Thoracic aorta (tissue), 2 donors: ENCODE measurements at places on chromosomes 1 and 21.

DNA sequence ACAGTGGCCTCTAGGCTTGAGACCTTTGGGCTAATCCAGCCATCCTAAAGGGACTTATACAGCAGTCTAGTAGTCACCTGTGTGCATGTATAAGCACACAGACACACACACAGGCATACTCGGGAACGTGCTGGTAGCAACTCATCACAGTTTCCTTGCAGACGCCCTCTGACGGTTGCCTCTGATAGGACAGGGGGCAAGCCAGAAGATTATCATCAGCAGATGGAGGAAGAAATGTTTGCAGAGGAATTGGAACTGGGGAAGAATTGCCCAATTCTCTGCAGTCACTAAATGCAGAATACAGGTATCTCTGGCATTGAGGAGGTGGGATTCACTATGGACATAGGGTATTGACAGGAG lies 222.2 kb downstream of the C1orf94 start:
- no peak for DNase-seq

- DNase-seq, result no peak
These were observed 49.9 kb downstream of the XCL1 start for GRCh38 chr1:168626326-168626725.

GRCh38 chr1:219581344-219581743 lies 31.6 kb downstream of the ZC3H11B start:
- no peak for DNase-seq

- DNase-seq, result no peak
These were observed 77.0 kb upstream of the DPH5 start for GRCh38 chr1:101102426-101103156.

- no peak for DNase-seq
These were observed 102.3 kb upstream of the ZNF648 start for GRCh38 chr1:182163821-182164223.

GRCh38 chr1:46725736-46726108 lies 6.8 kb upstream of the EFCAB14 start:
- no peak for DNase-seq

DNA sequence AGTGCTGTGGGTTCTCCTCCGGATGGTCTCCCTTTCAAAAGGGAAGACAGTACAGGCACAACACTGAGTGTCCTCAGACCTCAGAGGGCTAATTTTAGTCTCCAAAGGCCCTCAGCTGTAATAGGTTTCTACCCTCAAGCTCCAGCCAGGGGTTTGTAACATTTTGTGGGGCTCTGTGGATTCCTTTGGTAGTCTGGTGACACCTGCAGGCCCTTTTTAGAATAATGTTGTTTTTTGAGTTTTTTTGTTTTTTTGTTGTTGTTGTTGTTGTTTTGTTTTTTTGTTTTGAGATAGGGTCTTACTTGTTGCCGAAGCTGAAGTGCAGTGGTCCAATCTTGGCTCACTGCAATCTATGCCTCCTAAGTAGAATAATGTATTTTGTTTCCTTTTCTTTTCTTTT lies 15.0 kb upstream of the TMEM201 start:
- DNase-seq, result no peak

DNA sequence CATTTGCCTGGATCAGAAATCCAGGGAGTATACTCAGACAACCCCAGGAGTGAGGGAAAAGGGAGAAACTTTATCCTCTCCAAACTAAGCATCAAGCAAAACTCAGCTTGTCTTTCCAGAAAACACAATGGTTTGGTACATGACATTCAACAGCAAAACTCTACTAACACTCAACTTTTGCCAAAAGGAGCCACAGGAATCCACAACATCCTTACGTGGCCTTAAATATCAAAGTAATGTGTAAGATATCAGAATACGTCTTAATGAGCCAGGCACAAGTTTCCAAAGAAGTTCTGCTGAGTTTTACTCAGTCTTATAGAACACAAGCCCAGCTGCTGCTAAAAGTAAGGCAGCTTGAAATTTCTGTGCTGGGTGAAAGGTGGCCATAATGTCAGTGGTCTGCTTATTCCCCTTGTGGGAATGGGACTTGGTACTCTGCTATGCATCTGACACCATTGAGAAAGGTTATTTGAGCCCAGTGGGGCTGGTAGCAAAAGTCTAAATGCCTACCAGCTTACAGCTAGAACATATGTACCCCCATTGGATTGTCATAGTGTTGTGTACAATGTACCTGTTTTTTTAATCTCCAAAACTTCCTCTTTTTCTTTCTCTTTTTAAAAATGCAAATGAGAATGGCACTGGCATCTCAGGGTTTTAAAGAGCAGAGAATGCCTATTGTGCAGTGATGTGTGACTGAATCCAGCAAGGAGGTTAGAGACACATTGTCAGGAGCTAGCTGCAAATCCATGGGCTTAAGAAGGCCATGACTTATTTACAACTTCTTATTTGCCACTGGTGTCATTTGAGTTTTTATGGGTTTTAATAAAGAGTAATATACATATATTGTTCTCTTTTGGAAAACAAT lies 62.0 kb upstream of the ST6GALNAC3 start:
- no peak for DNase-seq

GRCh38 chr1:16038620-16038912 lies 5.0 kb upstream of the CLCNKB start:
- DNase-seq, result no peak

- DNase-seq, result no peak
These were observed 15.5 kb downstream of the ARHGEF10L start for GRCh38 chr1:17554954-17555353.

DNA sequence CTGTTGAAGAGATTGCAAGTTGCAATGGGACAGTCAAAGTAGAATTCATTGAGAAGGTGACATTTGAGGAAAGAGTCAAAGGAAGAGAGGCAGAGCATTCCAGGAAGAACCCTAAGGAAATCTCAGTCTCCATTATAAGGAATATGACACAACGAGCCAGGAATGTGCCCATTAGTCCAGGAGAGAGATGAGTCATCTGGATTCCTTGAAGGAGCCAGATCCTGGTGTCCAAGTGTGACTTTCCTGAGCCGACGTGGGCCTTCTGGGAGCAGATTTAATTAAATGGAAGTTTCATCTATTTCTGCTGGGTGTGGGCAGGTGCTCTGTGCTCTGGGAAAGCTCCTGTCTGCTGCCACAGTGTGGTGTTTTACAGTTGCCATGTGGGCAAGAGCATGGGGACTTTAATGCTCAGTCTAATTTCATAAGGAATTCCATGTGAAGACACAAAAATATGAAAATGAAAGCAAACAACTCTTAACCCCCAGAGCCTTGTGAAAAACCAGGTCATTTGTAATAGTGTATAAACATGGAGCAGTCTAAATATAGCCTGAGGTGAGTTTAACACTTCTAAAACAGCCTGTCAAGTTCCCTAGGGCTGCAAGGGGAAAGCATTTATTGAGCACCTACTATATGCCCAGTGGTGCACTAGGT lies 111.4 kb upstream of the ARTN start:
- peak; percentile 23 for DNase-seq

DNA sequence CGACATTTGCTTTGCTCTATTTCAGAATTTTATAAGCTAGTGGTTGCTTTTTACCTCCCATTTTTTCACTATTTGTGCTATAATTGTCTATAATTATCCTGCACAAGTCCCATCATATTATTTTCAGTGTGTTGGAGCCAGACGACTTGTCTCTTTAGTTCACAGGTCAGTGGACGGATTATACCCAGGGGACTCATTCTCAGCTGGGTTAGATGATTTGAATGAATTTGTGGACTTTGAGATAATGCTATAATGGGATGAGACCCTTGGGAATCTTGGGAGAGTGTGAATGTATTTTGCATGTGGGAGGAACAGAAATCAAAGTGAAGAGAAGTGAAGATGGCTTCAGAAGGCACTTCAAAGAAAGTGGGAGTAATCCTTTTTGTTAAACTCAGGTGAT lies 31.5 kb upstream of the KCNK1 start:
- no peak for DNase-seq

DNA sequence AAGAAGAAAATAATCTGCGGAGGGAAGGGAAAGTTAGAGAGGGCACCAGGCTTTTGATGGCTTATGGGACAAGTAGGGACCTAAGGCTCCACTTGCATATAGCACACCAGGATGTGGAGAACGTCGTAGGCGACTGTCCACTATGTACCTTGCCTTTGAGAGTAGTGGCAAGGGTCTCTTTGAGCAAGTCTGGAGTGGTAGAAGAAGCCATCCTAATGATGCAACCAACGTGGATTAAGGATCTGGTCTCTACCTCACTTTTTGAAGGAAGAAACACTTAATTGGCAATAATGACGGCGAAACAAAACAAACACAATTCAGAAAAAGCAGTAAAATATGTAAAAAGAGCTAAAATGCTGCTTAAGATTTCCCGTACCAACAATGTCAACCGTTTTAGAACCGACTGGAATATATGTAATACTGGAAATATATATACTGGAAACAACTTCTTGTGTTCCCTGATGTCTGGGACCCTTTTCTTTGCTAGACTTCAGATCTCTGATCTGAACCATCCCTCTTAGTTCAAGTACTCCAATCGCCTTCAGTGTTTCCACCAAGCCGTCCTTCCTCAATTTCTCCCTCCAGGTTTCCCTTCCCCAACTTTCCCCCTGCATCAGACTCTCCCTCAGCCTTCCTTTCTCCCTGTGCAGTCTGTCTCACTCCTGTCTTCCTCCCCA lies 821 bp upstream of the KHDRBS1 start:
- DNase-seq, result no peak

- no peak for DNase-seq
These were observed 518.7 kb downstream of the RWDD3 start for GRCh38 chr1:95752515-95753381.

GRCh38 chr1:29677028-29678024 lies 441.0 kb downstream of the PTPRU start:
- no peak for DNase-seq

DNA sequence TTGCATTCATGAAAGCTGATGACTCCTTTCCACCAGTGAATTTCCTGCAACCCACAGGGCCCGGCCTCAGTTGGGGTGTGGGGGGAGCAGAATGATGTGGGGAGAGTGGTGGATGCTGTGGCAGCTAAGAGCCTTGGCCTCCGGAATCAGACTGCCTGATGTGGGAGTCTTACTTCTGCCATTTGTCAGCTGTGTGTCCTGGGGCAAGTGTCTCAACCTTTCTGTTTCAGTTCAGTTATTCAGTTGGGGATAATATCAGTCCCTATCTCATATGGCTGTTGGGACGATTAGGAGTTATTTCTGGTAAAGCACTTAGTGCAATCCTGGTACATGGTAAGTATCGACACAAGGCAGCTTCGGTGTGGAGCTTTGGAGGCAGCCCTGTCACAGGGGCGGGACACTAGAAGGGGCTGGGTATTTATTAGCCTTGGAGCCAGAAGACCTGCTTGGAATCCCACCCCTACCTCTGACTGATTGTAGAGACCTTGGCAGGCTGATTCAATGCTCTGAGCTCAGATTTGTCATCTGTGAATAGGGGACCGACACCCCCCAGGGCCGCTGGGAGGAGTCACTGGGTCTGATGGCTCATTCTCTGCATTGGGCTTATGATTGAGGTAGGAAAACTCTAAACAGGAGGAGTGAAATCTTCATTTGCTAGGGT lies 19.6 kb downstream of the ARHGEF10L start:
- no peak for DNase-seq

DNA sequence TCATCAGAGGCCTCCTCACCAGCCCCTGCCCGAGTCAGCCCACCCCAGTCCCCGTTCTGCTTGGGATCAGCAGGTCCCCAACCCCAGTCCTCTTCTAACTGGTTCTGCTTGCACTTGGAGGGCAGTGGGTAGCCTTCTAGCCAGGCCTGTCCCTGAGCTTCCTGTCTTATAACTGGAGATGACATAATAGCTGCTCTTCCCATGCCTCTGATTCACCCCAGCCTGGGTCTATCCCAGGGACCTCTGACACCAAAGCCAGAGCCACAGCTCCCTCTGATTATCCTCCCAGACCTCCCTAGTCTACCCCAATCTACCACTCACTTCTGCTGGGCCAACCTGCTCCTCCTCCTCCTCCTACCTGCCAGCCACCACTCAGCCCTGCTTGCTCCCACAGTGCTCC lies 31.4 kb downstream of the IQGAP3 start:
- no peak for DNase-seq

DNA sequence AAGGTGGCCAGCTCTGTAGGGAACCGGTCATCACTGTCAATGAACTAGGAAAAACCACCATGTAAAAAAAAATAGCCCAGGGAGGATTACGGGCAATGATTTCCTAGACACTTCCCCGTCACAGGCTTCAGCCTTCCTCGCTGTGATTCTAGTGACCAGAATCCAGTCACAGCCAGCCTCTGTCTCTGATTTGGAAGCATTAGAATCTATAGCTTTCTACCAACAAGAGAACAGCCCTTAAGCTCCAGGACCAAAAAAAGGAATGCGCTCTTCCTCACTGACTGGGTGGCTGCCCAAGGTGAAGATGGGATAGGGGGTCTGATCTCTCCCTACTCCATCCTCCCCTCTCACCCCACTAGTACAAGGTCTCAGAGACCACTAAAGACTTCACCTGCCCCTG lies 67.2 kb downstream of the TEX35 start:
- no peak for DNase-seq

DNA sequence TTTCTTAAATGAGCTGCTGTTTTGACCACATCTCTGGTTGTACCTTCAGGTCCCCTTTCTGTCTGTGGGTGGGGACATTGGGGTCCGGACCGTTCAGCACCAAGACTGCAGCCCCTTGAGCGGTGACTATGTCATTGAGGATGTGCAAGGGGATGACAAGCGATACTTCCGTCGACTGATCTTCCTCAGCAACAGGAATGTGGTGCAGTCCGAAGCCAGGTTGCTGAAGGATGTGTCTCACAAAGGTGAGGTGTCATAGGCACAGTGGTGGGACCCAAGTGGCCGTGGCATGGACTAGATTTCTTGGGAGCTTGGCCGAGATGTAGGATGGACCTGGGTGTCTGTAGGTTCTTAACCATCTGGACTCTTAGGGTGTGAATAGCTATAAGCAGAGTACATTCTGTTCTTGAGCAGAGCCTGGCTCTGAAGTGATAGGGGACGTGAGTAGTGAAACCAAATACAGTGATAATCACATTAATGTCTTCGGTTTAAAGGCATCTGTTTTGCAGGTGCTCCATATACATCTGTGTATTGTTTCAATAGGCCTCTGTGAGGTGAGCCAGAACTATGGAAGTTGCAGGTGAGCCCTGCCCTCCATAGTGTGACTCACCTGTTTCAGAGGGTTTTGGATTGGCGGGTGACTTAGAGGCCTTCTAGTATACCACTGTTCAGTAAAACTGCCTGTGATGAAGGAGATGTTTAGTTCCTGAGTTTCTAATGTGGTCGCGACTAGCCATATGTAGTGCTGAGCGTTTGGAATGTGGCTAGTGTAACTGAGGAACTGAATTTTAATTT lies 6.4 kb downstream of the METTL13 start:
- DNase-seq, result no peak

DNA sequence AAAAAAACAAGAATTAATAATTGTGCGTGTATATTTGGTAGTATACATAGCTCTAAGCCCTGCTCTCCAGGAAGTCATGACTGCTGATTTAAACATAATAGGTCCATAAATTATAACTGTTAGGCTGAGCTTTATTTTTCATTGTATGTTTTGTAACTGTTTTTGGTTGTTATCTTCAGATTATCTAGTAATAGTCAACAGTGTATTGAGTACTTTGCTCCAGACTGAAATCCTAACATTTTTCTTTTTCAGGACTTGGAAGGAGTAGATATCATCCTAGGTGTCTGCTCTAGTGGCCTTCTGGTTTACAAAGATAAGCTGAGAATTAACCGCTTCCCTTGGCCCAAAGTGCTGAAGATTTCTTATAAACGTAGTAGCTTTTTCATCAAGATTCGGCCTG lies 90.9 kb downstream of the TMEM200B start:
- no peak for DNase-seq
